ENCODE measurements at places on chromosomes 12 and 14. TPM values are rescaled to one million over a fixed set of nuclear protein-coding genes. Genes with fewer than 3 reads are reported as not detected.

The CCDC184 gene
- total RNA-seq: not detected

The VRTN gene
- not detected for total RNA-seq

The NEDD1 gene
- total RNA-seq: 20.3 TPM

The SEC23A gene
- 152 TPM for total RNA-seq

The SDSL gene
- 4.2 TPM for total RNA-seq

The CD163 gene
- under 0.01 TPM for total RNA-seq

The ACOT4 gene
- 0.99 TPM for total RNA-seq

The OR8S1 gene
- total RNA-seq: not detected

The SFSWAP gene
- 11.1 TPM for total RNA-seq

The NANOG gene
- total RNA-seq: not detected

The PRH1 gene
- 5.2 TPM for total RNA-seq

The EIF2S3B gene
- 7.8 TPM for total RNA-seq

The TCL1B gene
- total RNA-seq: not detected

The GLIPR1L2 gene
- 0.22 TPM for total RNA-seq

The FOXM1 gene
- 1.6 TPM for total RNA-seq
